ENCODE measurements at places on chromosomes 12 and 14.

DNA sequence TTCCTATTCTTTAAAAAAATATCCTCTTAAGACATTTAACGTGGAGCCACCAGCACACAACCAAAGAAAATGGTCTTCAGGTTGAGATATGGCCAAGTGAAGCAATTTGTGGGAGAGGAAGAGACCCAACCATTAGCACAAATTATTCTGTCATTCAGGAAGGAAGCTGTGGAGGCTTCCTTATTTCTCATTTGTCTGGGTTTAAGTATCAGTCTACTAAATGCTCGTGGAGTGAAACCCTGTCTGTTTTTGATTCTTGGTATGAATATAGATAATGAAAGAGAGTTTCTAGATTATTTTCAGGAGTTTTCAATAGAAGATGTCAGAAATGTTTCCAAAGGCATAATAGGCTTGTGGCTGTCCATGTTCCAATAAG lies 125.1 kb downstream of the GPR65 start:
- DNase-seq = no peak

DNA sequence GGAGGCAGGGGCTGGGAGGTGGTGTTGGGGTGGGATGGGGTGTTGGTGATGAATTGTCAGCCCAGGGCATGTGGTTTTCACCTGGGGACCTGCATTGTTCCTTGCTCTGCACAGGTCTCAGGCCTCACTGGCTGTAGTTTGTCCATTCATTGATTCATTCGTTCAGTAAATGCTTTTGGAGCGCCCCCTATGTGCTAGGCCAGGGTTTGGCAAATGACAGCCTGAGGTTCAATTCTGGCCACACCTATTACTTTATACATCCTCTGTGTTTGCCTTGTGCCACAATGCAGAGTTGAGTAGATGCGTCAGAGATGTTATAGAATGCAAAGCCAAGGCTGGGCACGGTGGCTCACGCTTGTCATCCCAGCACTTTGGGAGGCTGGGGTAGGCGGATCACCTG lies 4.7 kb downstream of the ADCK1 start:
- DNase-seq = no peak

- DNase-seq = peak; percentile 71
Measured at GRCh38 chr12:27524839-27525753, 1.1 kb downstream of the PPFIBP1 start.

GRCh38 chr14:63267171-63267570 lies 51.6 kb downstream of the GPHB5 start:
- DNase-seq = no peak

DNA sequence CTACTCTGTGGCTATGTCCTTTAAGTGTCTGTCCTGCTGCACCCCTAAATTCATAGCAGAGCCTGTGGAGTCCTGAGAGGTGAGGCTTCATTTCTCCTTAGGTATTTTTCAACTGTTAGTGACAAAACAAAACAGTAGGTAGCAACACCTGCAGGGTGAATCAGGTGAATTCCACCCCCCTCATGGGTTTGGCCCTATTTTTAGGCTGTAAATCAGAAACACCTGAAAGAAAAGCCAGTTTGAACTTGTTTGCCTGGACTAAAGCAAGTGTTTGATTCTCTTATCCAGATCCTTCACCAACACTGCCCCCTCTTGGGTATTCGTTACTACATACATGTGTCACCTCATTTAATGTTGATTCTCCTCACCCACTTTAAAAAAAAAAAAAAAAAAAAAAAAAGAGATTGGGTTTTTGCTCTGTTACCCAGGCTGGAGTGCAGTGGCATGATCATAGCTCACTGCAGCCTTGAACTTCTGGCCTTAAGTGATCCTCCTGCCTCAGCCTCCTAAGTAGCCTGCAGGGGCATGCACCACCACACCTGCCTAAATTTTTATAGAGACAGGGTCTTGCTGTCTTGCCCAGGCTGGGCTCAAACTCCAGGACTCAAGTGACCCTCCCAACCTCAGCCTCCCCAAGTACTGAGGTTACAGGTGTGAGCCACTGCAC lies 10.3 kb downstream of the TBPL2 start:
- peak; percentile 76 for DNase-seq

- no peak for DNase-seq
Measured at GRCh38 chr12:115770643-115771042, 506.9 kb downstream of the MED13L start.

DNA sequence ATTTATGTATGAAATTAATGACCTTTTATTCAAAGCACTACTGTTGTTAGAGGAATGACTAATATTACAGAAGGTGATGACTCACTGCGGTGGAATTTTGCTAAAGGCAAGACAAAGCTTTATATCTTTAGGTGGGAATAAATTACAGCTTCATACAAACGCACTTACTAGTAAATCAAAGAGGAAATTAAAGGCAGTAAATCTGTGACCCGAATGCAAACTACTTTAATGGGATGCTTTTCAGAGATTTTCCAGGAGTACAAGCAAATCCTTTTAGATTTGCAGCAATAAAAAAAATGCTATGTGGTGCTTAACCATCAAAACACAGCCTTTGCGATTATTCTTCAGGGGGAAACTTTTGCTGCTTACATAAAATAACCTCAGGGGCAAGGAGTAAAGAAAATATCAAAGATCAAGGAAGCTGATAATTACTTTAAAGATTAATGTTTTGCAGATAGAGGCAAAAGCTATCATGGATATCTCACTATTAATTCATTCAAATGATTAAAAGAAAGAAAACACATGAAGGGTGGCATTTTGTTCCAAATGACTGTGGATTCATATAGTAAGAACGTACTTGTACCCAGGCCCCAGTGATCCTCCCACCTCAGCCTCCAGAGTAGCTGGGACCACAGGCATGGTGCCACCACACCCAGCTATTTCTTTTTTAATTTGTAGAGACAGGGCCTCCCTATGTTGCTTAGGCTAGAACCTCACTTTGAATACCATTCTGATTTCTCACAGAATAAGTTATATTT lies 98.9 kb downstream of the DENND5B start:
- DNase-seq = peak; percentile 45

GRCh38 chr12:123478762-123479161 lies 20.8 kb downstream of the SNRNP35 start:
- peak; percentile 29 for DNase-seq

GRCh38 chr12:27970401-27971120 lies 2.0 kb downstream of the PTHLH start:
- peak; percentile 28 for DNase-seq

DNA sequence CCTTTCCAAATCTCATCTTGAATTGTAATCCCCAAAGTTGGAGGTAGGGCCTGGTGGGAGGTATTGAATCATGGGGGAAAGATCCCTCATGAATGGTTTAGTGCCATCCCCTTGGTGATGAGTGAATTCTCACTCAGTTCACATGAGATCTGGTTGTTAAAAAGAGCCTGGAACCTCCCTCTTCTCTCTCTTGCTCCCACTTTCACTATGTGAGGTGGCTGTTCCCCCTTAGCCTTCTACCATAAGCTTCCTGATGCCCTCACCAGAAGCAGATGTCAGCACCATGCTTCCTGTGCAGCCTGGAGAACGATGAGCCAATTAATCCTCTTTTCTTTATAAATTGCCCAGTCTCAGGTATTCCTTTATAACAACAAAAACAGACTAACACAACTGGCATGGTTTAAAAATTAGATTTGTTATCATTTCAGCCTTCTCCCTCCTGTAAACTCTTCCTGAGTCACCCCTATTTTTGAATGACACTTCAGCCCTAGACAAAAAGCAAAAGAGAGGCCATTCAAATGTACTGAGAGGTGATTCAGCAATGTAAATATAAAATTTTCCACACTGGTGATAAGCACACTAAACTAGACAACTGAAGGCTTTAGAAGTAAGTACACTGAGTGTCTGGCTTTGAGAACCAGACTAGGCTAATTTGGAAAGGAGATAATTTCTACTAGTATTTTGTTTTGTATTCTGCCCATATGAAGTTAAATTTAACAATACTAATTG lies 212.1 kb upstream of the ABCD2 start:
- no peak for DNase-seq

DNA sequence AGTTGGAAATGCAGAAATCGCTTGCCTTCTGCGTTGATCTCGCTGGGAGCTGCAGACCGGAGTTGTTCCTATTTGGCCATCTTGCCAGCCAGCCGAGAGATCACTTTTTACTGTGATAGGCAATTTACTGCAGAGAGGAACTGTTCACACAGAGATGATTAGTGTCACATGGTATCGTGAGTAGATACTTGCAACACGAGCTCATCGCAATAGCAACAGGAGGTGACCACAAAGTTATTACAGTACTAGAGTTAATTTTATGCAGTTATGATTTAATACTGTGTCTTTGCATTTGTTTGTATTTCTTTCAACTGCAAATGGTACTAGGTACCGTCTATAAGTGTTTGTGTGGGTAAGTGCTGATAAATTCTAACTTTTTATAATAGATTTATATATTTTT lies 27.8 kb downstream of the NOPCHAP1 start:
- no peak for DNase-seq

GRCh38 chr12:53976172-53976822 lies 1.5 kb upstream of the HOTAIR start:
- no peak for DNase-seq

- peak; percentile 26 for DNase-seq
Measured at GRCh38 chr12:3123729-3124128, 46.5 kb downstream of the TSPAN9 start.

- no peak for DNase-seq
Measured at GRCh38 chr12:112140728-112141127, 15.4 kb downstream of the TRAFD1 start.

- DNase-seq = no peak
Measured at GRCh38 chr14:65287264-65288131, 125.0 kb upstream of the FUT8 start.

- DNase-seq = no peak
Measured at GRCh38 chr12:50665609-50666008, 98.3 kb upstream of the ATF1 start.

DNA sequence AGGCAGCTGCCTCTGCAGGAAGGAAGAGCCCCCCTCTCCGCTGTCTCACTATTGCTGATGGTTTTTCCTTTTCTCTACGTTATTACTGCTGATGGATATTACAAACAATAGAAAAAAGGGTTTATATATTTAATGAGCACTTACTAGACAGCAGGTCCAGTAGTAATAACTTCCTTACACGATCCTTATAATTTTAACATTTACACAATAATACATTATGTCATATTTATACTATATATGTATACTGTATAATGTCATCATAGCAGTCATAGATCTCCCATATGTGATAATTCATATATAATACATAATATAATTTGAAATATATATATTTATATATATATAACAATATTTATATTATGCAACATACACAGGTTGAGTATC lies 92.4 kb downstream of the KSR2 start:
- DNase-seq = no peak
